ENCODE measurements at places on chromosomes 7 and 10. TPM values are rescaled to one million over a fixed set of nuclear protein-coding genes. Genes with fewer than 3 reads are reported as not detected.

Gene KLF14
- total RNA-seq, result not detected

Gene SLC26A3
- total RNA-seq, result not detected

DNA sequence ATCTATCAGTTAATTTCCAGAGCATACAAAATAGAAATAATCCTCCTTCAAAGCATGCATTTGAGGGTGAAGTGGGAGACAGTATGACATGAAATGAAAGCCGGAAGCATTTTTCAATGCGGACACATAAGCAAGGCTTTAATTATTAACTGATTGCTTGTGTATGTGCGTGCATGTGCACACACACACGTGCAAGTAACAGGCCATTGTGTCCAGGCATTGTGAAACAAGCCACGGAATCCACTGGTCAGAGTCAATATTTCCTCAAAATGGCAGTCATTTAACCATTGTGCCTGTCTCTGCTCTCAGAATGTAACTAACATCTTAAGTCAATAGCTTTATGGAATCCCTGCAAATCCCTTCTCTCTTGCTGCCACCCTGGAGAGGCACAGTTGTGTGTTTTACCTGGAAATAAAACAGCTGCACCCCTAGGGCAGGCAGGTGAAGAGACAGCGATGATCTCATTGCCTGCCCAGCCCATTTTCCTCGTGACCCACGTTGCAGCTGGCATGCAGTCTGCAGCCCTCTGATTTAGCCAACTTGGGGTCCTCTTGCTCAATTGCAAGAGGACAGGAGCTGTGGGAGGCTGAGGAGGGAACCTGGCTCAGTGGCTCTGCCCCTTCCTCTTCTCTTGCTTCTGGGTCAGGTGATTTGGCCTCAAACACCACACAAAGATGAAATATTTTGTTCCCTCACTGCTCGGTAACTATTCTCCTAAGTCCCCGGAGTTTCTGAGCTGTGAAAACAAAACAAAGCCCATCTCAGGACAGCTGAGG, 500.9 kb upstream of the ZMIZ1 start:
- no peak for DNase-seq

Gene ATP5MK
- 1,284 TPM for total RNA-seq

Gene DNAJC30
- 12.8 TPM for total RNA-seq

DNA sequence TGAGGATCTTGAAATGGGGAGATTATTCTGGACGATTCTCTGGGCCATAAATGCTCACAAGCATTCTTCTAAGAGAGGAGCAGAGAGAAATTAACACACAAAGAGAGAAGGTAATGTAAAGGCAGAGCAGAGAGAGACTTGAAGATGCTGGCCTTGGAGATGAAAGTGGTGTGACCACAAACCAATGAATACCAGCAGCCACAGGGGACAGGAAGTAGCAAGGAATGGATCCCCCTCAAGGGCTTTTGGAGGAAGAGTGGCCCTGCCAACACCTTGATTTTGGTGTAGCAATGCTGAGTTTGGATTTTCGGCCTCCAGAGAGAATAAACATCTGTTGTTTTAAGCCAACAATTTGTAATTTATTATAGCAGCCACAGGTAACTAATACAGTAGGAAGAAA, 1155.6 kb downstream of the TYW1 start:
- DNase-seq, result no peak

Gene CPEB3
- total RNA-seq, result 7.2 TPM

- DNase-seq, result no peak
These were observed 31.2 kb downstream of the SEC61A2 start for GRCh38 chr10:12160664-12161063.

DNA sequence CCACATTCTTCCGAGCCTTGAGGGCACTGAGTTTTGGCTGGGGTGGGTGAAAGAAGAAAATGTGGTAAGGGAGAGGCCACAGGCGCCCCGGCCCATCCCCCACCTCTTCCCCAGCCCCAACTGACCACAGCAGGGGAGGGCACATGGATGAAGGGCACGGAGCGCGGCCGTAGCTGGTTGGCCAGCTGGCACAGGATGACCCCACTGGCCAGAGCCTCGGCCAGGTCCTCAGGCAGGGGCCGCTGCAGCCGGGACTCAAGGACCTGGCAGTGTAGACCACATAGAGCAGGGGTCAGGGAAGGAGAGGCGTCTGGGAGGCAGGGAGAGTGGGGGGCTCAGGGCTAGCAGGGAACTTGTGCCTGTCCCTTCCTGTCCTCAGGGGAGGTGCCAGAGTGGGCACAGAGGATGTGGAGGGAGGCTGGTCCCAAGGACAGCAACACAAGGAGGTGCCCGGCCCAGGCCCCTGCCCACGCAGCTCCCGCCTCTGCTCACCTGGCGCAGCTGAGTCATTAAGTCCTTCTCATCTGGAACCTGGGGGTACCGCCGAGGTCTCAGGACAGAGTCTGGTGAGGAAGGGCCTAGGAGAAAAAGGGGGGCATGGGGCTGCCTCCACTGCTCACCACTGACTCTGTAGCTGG, 2.2 kb upstream of the SAP25 start:
- DNase-seq, result no peak

Gene FOXI2
- 0.25 TPM for total RNA-seq

GRCh38 chr10:35083242-35083641, 6.9 kb downstream of the CUL2 start:
- no peak for DNase-seq

DNA sequence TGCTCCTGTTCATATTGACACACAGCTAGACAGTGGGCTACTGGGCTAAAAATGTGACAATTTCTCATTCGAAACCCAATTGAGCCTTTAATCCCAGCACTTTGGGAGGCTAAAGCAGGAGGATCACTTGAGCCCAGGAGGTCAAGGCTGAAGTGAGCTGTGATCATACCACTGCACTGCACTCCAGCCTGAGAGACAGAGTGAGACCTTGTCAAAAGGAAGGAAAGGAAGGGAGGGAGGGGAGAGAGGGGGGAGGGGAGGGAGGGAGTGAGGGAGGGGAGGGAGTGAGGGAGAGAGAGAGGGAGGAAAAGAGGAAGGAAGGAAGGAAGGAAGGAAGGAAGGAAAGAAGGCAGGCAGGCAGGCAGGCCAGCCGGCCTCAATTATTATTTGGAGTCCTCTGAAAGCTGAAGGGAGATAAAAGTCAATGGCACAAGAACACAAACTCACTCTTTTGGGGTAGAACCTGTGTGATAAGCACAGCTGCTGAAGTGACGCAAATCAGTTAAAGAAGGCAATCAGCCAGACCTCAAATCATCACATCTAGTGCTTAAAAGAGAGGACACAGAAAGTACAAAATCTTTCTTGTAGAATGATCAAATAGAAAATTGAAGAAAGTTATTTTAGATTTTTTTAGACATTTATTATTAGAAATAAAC, 98.1 kb downstream of the CCDC71L start:
- no peak for DNase-seq

- DNase-seq, result peak; percentile 41
These were observed 2.9 kb downstream of the TECPR1 start for GRCh38 chr7:98249106-98249505.

Gene CRHR2
- total RNA-seq, result 0.44 TPM

- DNase-seq, result peak; percentile 35
These were observed 57.4 kb downstream of the PPP1R17 start for GRCh38 chr7:31744294-31744874.

- peak; percentile 21 for DNase-seq
These were observed 10.6 kb upstream of the TSPAN14 start for GRCh38 chr10:80443531-80443974.

GRCh38 chr7:74051629-74052410, 23.8 kb downstream of the ELN start:
- DNase-seq, result no peak

Gene NACAD
- 3.6 TPM for total RNA-seq

DNA sequence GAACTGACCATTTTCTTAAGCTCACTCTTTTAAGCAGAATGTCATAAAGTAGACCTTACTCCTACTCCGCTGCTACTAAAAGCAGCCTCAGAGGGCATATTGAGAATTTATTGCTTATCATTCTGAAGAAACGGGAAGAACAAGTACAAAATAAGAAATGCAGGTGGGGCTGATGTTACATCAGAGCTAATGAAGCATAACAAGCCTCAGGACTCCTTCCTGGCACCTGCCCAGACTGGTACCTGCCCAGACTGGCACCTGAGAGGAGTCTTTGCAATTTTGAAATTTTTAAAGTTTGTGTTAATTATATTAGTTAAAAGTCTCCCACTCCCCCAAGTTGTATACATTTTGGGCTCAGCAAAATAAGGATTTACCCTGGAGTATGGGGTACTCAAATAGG, 162.4 kb downstream of the SEMA3E start:
- DNase-seq, result no peak

GRCh38 chr10:77328272-77328816, 309.3 kb downstream of the KCNMA1 start:
- peak; percentile 8 for DNase-seq

GRCh38 chr7:139526578-139527544, 3.4 kb downstream of the CLEC2L start:
- no peak for DNase-seq

GRCh38 chr10:115093776-115094408, 727 bp downstream of the ATRNL1 start:
- no peak for DNase-seq

Gene SAP25
- total RNA-seq, result not detected

Gene POU6F2
- 0.66 TPM for total RNA-seq

DNA sequence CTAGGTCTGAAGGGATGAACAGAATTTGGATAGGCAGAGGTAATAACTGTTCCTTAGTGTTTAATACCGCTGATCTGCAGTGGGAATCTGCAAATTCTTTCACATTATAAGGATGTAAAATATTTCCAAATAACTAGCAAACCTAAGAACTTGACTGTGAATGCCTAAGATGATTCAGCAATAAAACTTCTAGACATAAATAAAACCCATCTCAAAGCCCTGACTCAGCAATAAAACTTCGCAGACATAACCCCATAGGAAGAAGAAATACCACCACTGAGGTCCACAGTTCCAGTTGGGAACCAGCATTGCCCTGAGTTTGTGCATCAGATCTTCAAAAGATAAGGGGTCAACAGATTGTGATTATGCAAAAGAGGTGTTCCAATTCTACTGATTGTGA, 354.2 kb downstream of the GFRA1 start:
- DNase-seq, result no peak

DNA sequence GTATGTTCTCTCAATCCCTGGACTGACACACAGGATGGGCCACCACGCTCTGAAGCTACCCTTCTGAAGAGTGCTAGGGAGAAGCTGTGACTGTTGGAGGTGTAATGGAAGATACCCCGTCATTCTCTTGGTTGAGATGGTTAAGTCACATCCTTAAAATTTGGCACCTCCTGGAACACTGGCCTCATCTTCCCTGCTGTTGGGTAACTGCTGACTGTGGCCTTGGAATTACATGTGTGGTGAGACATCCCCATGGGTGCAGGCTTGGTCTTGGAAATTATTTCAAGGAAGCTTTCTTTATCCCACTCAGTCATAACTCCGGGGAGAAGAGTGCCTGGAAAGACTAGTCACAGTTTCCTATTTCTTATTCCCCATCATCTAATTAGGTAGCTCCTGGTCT, 62.0 kb downstream of the LRMDA start:
- no peak for DNase-seq

Gene FBXO24
- 0.19 TPM for total RNA-seq

- no peak for DNase-seq
These were observed 498.3 kb downstream of the CCSER2 start for GRCh38 chr10:84826704-84827103.

GRCh38 chr7:127322351-127322750, 69.6 kb upstream of the GRM8 start:
- DNase-seq, result no peak

- no peak for DNase-seq
These were observed 20.3 kb downstream of the TMEM243 start for GRCh38 chr7:87199241-87199640.

- DNase-seq, result no peak
These were observed 9.2 kb downstream of the SP8 start for GRCh38 chr7:20777377-20778062.

DNA sequence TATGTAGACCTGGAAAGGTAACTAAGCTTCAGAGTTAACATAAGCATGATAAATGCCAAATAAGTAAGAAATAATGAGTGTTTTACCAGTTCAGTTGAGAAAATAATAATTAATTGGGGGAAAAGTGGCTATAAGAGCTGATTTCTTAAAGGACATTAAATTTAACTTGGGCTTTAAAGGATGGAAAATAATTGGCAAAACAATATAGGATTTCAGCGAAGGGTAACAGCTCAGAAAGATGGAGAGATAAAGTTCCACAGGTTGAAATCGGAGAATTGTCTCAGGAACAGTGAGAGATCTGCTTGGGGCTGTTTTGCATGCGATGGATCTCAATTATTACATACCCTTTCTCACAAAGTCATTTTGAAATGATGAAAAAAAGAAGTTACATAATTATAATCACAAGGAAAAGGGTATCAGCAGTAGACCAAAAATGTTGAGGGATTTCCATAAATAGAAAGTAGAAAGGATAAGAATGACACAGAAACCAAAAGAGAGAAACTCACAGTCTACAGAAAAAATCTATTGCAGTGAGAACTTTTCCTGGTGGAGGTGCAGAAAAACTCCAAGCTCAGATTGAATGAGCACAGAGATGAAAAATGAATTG, 40.1 kb upstream of the ITGB8 start:
- no peak for DNase-seq

- no peak for DNase-seq
These were observed 125.7 kb downstream of the ABCA13 start for GRCh38 chr7:48296966-48297365.

Gene ACSM6
- total RNA-seq, result not detected

Gene LFNG
- total RNA-seq, result 5.0 TPM

DNA sequence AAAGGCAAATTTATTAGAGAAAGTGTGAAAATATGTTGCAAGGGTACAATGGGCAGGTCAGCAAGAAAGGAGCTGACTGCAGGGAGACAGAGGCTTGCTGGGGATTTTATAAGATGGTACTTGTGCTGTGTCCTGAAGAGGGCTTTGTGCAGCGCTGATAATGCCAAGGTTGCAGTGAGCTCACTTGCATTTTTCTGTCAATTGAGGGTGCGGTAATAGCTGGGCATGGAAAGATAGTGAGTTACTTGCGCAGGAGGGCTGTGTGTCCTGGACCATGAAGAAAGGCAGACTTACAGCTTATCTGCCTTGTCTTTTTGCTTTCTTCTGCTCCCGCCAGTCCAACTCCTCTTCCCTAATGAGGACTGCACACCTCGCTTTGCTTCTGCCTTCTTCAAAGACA, 12.5 kb downstream of the CDC123 start:
- DNase-seq, result no peak
